Skeletal muscle cell (primary cell): ENCODE measurements at places on chromosomes 2 and 18.

GRCh38 chr2:73717251-73717606, 19.9 kb downstream of the TPRKB start:
- no peak for DNase-seq

DNA sequence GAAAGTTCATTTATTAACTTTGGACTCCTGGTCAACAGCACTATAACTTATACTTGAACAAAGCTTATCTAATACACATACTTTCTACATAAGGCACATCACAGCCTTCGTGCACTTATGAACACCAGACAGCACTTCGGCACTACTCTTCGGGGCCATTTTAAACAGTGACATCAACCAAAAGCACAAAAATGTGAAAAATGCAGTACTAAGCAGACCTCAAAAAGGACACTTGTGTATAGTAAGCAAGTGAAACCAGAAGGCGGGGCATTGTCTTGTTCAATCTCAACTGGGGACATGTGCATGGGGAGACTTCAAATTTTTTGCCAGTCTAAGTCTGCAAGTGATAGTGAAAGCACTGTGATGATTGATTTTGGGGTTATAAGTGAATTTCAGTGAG, 163.0 kb downstream of the NCKAP5 start:
- no peak for DNase-seq

- DNase-seq, result no peak
These were observed 61.8 kb downstream of the ARHGAP25 start for GRCh38 chr2:68796295-68796905.

- DNase-seq, result no peak
These were observed 1356.5 kb upstream of the LRRTM1 start for GRCh38 chr2:81661081-81661480.

GRCh38 chr2:239465017-239466001, 64.5 kb upstream of the HDAC4 start:
- DNase-seq, result no peak

- DNase-seq, result no peak
These were observed 12.4 kb downstream of the KLHL14 start for GRCh38 chr18:32760391-32760790.

DNA sequence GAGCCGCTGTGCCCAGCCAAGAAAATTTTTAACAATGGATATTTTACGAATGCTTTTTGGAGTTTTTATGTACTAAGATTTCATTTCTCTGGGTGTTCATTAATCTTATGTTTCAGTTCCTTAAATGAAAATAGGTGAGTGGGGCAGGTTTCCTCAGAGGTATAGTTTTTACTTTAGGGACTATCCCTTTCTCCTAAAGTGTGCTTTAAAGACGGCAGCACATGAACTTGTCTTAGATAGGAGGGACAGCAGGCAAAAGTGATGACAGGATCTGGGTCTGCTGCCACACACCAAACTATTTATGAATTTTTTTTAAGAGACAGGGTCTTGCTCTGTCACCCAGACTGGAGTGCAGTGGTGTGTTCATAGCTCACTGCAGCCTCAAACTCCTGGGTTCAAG, 8.0 kb upstream of the REL start:
- DNase-seq, result no peak
